Activated CD8-positive, alpha-beta memory T cell treated with anti-CD3 and anti-CD28 coated beads, Interleukin-2, amount 10 ng/mL, durations not matched to agents 7 days and 5 days (primary cell): ENCODE measurements at places on chromosomes 16 and 17. TPM values are rescaled to one million over a fixed set of nuclear protein-coding genes. Genes with fewer than 3 reads are reported as not detected.

The SDR42E2 gene
- 0.18 TPM for total RNA-seq

The CA4 gene
- total RNA-seq, result not detected

The C1QL1 gene
- total RNA-seq, result 0.38 TPM

GRCh38 chr17:83037084-83037873 is 42.1 kb upstream of the METRNL start:
- no peak for DNase-seq

- no peak for DNase-seq
These were observed 29.8 kb downstream of the TTYH2 start for GRCh38 chr17:74243013-74243755.

DNA sequence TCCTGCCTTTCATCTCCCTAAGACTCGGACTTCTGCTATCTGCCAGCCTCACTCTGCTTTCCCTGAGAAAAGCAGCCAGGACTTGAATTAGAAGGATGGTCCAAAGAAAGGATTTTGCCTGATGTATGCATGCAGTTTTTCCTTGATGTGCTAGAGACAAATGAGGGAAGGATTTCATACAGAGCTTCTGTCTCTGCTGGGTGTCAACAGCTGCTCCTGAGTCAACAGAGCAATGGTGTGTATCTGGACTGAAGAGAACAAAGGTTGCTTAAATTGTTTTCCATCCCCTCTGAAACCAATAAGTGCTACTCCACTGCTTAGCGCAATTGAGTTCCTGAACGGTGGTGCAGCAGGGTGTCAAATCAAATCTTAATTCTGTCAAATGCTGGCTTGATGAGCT is 680.6 kb upstream of the C16orf82 start:
- DNase-seq, result no peak

GRCh38 chr17:63138713-63139112 is 172.7 kb downstream of the TANC2 start:
- no peak for DNase-seq

- DNase-seq, result no peak
These were observed 424.5 kb upstream of the CDH11 start for GRCh38 chr16:65546353-65546791.

GRCh38 chr17:33628500-33629346 is 335.6 kb upstream of the ASIC2 start:
- no peak for DNase-seq

GRCh38 chr16:1026057-1026783 is 44.6 kb downstream of the SOX8 start:
- DNase-seq, result no peak

- DNase-seq, result no peak
These were observed 27.7 kb downstream of the AP2B1 start for GRCh38 chr17:35614810-35615209.

DNA sequence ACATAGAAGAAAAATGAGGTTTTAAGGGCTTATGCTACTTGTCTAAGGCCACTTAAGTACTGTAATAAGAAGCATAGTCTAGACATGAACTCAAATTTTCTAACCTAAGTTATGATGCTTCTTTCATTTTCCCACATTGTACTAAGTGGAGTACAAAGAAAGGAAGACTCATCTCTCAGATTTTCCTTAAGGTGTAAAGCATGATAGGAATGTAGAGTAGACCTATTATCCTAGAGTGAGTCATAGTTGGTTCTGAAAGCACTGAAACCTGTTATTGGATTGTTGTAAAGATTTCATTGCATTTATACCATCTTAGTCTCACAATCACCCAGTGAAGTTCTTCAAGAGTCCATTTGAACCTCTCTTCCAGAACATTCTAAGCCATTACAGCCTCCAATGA is 343.8 kb downstream of the TOX3 start:
- no peak for DNase-seq

DNA sequence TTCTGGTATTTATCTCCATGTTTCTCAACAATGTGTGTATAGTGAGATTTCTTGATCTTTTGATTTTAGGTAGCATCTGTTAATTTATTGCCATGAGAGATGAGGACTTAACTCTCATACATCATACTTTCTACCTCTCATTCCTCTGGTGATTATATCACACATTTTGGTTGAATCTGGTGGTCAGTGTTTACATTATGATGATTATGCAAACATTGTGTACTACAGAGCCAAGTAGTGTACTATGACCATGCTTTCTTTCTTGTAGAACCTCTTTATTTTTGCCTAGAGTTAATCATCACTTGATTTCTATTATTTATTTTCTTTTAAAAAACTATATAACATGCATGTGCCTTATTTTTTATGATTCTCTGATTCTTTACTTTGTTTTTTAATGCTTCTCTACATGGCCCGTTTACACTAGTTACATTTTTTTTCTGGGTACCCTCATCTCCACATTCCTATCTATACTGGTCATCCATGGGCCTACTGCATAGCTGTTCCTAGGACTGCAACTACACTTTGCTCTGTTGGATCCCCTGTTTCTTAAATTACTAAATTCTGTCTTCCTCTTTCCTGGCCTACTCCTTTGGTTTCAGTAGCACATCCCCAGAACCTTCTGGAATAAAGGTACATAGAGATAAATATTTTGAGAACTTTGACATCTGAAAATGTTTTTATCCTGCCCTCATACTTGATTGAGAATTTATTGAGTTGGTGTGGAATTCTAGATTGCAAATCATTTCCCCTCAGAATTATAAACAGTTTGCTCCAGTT is 63.0 kb upstream of the LRRC37A3 start:
- no peak for DNase-seq

- peak; percentile 42 for DNase-seq
These were observed 22.4 kb upstream of the TEKT1 start for GRCh38 chr17:6853764-6854442.

- no peak for DNase-seq
These were observed 10.2 kb upstream of the C17orf78 start for GRCh38 chr17:37365589-37365988.

GRCh38 chr16:1526608-1527555 is 6.6 kb upstream of the TMEM204 start:
- no peak for DNase-seq

- DNase-seq, result no peak
These were observed 6.9 kb downstream of the TMEM170A start for GRCh38 chr16:75457485-75458021.

GRCh38 chr17:57338257-57338914 is 82.1 kb downstream of the MSI2 start:
- no peak for DNase-seq

DNA sequence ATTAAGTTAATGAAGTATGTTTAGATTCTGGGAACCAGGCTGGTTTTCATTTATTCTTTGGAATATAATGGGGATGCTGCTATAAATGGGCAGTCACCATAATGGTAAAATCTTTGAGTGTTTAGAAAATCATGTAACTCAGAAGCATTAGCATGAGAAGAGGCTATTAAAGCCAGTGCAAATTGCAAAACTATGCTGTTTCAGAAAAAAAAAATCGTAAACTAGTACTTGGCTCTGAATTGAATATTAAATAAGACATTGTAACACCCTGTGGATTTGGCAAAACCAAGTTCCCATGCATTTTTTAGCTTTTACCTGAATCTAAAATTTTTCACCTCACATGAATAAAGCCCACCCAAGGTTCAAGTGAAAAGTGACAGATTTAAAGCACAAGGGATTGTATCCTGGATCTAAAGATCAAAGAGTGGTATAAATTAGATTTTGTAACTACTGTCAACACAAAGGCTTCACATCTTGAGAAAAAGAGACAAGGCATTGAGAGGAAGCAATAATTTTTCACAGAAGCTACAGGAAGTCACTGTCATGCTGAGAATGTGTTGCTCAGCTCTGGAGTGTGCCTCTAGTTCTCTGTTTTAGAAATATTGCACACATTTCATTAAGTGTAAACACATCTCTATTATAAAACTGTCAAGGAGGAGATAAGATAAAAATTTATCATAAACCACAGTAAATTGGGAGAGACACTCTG is 142.2 kb downstream of the ABCA8 start:
- DNase-seq, result no peak

DNA sequence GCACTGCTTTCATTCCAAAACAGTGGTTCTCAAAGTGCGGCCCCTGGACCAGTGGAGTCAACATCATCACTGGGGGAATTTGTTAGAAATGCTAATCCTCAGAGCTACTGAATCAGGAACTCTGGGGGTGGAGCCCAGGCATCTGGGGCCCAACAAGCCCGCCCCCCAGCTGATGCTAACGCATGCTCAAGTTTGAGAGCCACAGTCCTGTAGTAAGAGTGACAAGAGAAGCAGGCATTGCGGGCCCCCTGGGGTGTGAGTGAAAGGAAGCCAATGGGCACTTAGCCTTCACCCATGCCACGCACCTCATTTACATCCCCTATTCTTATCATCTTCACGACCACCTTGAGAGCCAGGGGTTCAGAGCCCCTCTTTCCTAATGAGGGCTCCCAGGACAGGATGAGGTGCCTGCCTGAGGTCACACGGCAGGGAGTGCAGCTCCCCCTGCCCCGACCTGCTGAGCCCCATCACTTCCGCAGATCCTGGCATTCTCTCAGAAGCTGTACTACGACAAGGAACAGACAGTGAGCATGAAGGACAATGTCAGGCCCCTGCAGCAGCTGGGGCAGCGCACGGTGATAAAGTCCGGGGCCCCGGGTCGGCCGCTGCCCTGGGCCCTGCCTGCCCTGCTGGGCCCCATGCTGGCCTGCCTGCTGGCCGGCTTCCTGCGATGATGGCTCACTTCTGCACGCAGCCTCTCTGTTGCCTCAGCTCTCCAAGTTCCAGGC is 9.1 kb downstream of the CA4 start:
- DNase-seq, result no peak

DNA sequence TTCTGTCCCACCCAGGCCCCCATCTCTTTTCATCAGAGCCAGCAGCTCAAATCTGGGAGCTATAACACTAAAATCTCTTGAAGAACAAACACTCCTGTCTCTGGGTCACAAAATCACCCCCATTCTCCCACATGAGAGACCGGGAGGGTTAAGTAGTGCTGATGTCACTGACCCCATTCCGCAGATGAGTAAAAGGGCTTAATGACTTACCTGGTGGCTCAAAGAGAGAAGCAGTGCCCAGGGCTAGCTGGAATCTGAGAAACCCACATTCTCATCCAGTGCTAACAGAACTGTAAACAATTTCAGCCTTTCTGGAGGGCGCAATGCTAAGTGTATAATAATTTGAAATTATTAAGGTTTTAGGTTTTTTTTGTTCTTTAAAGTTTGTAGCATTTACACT is 26.3 kb upstream of the LHX1 start:
- no peak for DNase-seq
